Stimulated activated CD8-positive, alpha-beta memory T cell treated with anti-CD3 and anti-CD28 coated beads, Interleukin-4, amount 100 ng/mL, for 4 hours (primary cell): ENCODE measurements at places on chromosomes 1 and 21.

GRCh38 chr1:32447469-32448185, 17.2 kb upstream of the ZBTB8B start:
- DNase-seq = no peak

GRCh38 chr1:15117671-15118325, 35.7 kb upstream of the TMEM51 start:
- no peak for DNase-seq

DNA sequence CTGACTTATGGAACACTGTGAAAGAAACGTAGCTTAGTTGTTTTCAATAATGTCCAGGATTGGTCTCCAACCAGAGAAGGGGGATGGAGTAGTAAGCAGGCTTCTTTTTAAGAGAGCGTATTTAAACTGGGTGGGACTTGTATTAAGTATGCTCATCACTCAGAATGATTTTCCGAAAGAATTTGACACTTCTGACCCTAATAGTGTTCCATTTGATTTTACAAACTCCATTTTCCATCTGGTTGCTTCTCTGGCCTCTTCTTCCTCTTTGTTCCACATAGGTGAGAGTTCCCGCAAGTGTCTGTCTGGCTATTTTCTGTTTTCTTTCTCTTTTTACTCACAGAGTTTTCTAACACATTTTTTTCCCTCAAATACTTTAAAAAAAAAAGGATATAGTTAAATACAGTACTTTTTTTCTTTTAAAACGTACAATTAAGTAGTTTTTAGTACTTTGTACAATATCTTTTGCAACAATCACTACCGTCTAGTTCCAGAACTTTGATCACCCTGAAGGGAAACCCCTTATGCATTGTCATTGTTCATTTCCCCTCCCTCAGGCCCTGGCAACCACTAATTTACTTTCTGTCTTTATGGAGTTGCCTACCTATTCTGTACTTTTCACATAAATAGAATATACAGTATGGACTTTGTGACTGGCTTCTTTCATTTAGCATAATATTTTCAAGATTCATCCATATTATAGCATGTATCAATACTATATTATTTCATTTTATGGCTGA, 67.0 kb downstream of the RASAL2 start:
- no peak for DNase-seq

- no peak for DNase-seq
Measured at GRCh38 chr21:39114871-39115575, 68.2 kb downstream of the PSMG1 start.

DNA sequence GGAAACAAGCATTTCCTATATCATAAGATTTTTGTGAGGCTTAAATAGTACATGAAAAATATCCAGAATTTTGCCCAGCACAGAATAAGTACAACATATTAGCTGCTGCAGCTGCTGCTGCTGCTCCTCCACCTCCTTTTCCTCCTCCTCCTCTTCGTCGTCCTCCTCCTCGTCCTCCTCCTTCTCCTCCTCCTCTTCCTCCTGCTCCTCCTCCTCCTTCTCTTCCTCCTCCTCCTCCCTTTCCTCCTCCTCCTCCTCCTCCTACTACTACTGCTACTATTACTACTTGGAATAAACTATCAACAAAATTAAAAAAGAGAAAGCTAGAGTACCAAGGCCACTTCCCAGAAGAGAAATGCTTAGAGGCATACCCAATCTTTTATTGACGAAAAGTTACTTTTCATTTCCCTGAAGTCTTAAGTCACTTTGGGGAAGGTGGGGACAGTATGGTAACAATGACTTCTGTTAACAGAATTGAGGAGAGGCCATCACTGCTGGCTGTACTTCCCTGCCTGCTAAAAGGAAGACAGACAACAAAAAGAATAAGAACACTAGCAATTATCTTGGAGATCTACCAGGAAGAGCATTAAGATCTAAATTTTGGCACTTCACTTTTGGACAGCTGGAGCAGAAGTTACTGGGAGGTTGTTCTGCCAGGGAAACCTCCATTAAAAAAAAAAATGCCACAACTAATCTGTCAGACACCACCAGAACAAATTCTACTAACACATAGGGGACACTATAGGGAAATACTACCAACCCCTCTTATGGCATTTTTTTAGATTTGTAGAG, 7.1 kb downstream of the DENND1B start:
- DNase-seq = no peak

DNA sequence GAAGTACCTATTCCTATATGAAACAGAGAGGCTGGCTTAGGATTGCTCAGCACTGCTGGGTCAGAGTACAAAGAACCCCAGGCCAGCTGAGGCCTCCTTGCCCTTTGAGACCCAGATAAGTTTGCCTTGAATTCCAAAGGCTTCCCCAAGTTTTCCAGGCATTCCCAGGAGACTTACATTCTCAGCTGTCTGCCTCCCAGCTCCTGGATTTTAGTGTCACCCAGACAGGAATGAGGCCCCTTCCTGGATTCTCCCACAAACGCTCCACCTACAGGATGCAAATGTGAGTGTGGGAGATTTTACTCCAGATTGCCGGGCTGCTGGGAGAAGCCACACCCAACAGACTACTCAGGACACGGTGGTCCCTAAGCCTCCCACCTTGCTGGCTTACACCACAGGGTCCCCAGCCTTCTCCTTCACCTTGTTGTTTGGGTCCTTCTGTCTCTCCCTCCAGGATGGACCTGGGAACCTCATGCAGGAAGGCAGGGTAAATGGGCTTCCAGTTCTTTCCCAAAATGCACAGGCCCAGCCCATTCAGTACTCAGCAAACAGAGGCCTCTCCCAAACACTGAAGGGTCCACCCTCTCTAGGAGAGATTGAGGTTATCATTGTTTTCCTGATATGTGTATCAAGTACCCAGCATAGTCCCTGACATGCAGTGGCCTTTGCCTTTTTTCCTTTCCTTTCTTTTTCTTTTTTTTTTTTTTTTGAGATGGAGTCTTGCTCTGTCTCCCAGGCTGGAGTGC, 10.6 kb downstream of the RHBG start:
- DNase-seq = no peak

- no peak for DNase-seq
Measured at GRCh38 chr1:64492424-64492823, 22.5 kb downstream of the CACHD1 start.

DNA sequence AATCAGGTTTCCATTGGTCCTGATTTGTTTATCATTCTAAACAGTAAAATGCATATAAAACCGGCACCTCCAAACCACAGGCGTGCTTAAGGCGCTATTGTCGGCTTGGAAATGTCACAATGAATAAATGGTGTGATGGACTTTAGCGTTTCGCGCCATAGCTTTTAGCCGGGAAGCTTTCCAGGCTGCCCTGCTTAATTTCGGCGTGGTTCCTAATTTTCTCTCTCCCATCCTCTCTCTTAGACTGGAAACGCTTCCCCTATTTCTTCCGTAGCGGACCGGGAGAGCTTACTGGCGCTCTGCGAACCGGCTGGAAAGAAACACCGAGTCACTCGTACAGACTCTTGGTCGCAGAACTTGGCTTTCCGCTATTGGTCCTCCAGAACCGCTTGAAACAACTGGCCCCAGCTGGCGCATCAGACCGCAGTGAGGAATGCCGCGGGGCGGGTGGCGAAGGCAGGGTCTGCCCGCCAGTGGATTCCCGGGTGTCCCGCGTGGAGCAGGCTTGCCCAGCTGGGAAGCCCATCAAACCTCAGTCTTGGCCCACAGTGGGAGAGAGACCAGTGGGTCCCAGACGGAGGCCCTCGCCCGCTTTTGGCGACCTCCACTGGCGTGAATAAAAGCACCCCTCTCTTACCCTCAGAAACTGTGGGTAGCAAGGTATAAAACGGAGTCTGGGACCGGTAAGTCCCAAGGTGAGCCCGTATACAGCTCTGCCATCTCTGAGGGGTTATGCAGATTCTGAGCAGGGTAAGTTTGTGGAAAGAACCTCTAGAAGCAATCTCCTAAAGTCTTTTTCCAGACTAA, 4.0 kb upstream of the LHX8 start:
- no peak for DNase-seq

- no peak for DNase-seq
Measured at GRCh38 chr1:217393896-217394295, 237.0 kb downstream of the GPATCH2 start.

- no peak for DNase-seq
Measured at GRCh38 chr1:107949467-107950253, 15.3 kb downstream of the VAV3 start.

GRCh38 chr1:63891060-63891690, 117.4 kb downstream of the ROR1 start:
- no peak for DNase-seq

DNA sequence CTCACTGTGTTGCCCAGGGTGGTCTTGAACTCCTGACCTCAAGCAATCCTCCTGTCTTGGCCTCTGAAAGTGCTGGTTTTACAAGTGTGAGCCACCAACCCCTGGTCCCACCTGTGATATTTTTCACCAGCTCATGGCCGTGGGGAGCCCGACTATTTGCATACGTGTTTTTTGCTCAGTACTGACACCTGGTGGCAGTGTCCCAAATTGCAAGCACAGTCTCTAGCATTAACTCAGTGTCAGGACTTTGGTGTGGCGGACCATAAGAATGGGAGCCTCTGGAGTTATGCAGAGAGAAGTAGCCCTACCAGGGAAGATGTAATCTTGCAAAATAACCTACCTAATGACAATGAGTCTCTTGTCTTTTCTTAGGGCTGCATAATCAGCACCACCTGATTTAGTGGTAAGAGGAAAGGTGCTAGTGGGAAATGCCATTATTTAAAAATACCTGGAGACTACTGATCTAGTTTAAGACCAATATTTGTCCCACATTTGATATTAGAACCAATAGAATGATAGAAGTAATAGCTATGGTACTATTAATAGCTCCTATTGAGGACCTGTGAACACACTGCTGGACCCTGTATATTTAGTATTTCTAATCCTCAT, 305.4 kb downstream of the DISC1 start:
- DNase-seq = no peak

DNA sequence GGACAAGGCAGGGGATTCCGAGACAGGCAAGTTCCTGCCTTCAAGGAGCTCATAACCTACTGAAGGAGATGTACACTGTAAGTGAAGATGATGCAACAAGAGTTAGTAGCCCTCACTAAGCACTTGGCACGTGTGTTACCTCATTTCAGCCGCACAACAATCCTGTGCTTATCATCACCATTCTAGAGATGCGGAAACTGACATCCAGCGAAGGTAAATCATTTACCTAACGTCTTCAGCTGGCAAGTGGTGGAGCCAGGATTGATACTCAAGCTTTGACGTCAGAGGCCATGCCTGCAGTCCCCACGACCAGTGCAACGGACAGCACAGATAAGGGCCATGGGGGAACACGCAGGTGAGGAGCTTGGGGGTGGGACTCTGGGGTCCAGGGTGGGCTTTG, 2.9 kb upstream of the UBXN10 start:
- no peak for DNase-seq

GRCh38 chr1:155052439-155053395, 1.6 kb downstream of the ADAM15 start:
- no peak for DNase-seq

DNA sequence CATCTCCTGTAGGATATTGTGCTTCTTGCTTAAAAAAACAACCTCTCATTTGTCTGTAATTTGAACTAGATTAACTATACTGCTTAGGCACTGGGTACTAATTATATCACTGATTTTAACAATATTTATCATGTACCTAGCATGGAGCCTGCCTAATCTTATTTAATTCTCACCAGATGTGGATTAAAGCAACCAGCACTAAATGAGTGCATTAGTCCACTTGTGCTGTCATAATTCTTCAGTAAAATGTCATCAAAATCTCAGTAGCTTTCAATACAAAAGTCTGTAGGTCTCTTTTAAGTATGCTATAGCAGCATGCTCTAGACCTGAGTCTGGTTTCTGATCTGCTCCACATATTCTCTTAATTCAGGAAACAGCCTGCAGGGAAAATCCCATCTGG, 368.1 kb downstream of the NCAM2 start:
- no peak for DNase-seq

DNA sequence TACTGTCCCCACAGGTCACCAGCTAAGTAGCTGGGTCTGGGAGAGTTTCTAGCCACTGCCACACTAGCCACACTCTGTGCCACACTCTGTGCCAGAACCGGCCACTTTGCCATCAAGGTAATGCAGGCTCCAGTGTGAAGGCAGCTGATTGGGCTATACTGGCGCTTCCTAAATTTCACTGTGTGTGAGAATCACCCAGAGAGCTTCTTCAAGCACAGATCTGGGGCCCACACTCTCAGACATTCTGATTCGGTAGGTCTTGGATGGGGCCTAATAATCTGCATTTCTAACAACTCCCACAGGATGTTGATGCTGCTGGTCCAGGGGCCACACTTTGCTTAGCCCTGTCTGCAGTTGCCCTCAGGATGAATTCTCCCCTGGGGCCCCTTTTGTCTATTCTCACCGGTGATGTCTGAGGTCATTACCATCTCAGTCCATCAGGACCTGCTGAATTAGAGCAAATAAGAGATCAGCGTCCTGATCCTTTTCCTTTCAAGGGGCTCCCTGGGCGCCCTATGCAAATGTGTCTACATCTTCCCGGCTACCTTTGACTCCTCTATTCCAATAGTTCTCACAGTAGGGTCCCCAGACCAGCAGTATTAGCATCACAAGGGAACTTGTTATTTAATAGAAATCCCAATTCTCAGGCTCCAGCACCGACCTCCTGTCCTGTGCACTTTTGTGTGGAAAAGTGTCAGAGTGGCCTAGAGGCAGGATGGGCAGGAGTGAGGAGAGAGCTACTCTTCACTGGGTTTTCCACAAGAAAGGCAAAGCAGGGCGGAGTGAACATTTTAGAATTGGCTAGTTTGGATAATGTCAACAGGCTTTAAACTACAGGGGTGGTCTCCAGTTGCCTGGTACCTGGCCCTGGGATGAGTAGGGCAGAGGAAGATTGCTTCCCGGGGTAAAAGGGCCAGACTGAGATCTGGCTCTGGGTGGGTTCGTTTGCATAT, 24.7 kb upstream of the LRRN2 start:
- no peak for DNase-seq

GRCh38 chr1:216144661-216145450, 278.4 kb downstream of the USH2A start:
- DNase-seq = no peak

DNA sequence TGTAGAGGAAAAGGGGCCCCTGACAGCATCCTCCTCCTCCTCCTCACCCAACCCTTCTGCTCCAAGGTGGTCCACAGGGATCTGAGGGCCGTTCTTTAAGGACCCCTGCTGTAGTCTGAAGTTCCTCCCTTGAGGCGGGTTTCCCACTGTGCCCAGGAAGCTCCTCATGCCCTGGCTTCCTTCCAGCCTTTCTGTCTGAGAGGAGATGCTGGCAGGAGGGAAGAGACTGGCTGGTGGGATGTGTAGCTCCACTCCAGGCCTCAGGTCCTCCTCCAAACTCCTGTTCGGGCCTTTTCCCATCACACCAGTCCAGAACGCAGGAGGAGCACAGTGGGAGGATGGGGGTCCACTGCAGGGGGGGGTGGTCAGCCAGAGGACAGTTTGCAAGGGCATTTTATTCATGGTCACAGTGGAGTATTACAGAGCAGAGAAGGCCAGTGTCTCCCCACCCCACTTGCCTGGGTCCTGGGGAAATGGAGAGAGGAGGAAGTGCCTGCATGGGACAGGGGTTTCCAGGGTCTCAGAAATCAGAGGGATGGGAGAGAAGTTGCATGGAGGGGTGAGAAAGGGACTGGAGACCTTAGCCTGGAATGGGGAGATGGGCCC, 7.8 kb downstream of the ETV3L start:
- no peak for DNase-seq

- no peak for DNase-seq
Measured at GRCh38 chr1:30909365-30910068, 959 bp upstream of the SDC3 start.

- DNase-seq = no peak
Measured at GRCh38 chr21:25949701-25950100, 214.9 kb downstream of the GABPA start.
